ENCODE measurements at places on chromosomes 4 and X.

DNA sequence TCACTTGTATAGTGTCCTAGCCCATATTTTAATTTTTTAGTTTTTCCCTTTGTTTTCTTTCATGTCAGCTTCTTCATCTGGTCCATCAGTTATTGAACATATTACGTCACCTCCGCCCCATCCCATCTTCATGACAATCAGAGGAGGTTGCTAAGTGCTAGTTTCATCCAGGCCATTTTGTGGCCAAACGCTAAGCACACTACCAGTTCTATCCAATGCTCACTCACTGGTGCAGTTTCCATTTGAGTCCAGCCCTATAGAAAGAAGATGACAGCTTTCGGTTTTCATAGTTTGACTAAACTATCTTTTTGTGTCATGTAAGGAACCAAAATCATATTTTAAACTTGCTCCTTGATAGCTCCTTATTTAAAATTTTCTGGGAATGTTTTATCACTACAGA is 304.2 kb downstream of the TENM3 start:
- DNase-seq = no peak

GRCh38 chr4:43410636-43411035 is 518.1 kb downstream of the GRXCR1 start:
- DNase-seq = no peak

- no peak for DNase-seq
These were observed 3.2 kb downstream of the GATA1 start for GRCh38 chrX:48789366-48790220.

DNA sequence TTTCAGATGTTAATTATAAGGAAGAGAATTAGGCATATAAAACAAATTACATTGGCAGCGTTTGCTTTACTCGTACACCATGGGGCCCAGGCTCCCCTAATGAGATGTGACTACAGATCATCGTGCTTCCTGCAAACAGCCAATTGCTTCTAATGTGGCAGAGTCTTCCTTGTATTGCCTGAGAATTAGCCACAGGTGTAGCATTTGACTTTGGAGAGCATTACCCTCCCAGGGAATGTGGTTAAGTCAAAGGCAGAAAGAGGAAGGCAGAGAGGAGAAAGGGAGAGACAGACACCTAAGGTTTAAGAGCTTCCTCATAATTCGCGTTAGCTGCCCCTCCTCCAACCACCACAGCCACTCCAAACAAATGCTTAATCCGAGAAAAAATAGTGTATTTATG is 97.0 kb downstream of the MID1IP1 start:
- no peak for DNase-seq

GRCh38 chrX:56812515-56813105 is 83.6 kb downstream of the NBDY start:
- no peak for DNase-seq

- no peak for DNase-seq
These were observed 10.5 kb downstream of the TBC1D19 start for GRCh38 chr4:26594371-26594770.

GRCh38 chr4:81164623-81165416 is 50.2 kb downstream of the PRKG2 start:
- no peak for DNase-seq

GRCh38 chrX:119622356-119623232 is 16.4 kb upstream of the NKRF start:
- DNase-seq = no peak

Data from amygdala (tissue), 56 donors.